Stimulated activated CD8-positive, alpha-beta memory T cell treated with anti-CD3 and anti-CD28 coated beads, Interleukin-4, amount 100 ng/mL, for 4 hours (primary cell): ENCODE measurements at places on chromosomes 3 and 15.

DNA sequence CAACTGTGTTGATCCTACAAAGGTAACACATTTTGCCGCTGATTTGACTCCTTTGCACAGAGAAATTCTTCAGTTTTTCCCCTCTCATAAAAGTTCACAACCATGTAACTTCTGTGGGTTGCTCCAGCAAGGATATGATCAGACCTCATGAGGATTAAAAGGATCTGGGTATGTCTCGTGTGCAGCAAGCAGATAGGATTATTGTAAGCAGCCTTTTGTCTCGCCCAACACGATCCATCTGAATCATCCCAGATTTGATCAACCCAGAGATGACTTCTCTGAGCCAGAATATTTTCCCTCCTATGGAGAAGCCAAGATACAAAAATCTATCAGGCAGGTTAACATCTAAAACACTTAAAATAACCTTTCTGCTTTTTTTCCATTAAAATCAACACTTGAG, 12.8 kb upstream of the BNIP2 start:
- no peak for DNase-seq

DNA sequence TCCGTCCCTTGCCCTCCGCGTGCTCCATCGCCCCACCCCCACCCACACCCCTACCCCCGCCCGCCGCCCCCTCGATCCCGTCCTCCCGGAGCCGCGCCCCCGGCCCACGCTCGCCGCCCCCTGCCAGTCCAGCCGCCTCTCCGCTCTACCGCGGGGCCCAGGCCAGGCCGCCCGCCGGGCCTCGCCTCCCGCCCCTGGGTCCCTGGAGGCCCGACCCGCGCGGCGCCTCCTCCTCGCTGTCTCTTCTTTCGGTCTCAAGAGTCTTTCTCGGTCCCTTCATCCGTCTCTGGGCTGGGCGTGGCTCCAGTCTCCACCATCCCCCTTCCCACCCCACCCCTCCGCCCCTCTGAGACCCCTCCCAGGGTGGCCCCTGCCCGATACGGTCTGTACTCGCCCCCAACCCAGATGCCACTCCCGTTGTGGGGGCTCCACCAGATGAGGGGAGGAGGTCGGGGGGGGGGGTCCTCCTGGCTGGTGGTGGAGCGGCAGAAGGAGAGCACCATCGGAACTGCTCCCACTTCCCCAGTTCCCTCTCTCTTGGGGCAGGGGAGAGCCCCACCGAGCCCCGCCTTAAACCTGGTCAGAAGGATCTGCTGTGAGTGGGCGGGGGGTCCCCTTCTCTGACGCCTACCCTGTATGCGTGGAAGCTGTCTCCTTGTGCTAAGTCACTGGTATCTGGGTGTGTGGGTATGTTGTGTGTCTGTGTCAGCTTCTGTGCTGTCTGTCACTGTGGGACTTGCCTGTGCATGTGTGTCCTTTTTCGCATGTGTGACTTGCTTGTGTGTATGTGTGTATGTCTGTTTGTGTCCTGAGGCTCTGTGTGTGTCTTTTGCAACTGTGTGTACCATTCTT, 1.0 kb downstream of the PRKCD start:
- peak; percentile 30 for DNase-seq

- DNase-seq = no peak
Measured at GRCh38 chr3:117756563-117756962, 1047.0 kb downstream of the TUSC7 start.

DNA sequence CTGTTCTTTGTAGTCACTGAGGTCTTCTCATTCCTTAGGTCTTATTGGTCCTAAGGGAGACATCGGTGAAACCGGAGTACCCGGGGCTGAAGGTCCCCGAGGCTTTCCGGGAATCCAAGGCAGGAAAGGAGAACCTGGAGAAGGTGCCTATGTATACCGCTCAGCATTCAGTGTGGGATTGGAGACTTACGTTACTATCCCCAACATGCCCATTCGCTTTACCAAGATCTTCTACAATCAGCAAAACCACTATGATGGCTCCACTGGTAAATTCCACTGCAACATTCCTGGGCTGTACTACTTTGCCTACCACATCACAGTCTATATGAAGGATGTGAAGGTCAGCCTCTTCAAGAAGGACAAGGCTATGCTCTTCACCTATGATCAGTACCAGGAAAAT, 11.6 kb downstream of the ADIPOQ start:
- DNase-seq = no peak

DNA sequence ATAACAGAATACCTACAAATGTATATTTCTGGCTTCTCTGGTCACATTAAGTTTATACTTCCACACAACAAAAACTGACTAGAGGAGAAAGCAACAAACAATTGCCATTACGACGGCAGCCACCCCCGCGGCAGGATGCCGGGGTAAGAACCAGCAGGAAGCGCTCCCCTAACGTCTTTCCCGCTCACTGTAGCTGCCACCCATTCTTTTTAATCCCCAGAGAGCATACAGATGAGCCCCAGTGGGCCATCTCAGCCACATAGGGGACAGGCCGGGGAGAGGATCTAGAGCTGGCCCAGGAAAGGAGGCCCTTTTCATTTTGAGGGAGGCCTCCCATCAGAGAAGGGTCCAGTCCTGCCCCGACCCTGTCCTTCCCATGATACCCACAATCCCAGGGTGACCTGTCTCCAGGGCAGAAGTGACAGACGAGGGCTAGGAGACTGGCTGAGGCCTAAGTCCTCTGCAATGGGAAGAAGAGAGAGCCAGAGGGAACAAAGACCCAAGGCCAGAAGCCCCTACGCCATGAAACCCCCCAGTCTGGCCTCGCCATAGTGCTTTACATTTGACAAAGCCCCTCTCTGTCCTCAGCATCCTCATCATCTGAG, 3.6 kb upstream of the CALML4 start:
- DNase-seq = no peak

DNA sequence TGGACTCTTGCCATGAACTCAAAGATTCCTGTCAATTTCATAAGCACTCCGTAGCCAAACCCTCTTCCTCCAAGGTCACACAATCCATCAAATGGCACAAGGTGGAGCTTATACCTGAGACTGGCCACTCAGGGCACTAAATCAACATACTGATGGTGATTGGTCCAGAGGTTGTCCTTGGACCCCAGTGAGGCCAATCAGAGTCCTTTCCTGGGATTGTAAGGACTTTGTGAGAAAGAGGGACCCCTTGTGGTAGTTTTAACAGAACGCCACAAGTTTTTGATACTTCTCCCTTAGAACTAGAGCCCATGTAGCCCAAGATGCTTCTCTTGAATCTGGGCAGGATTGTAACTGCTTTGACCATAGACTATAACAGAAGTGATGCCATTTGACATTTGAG, 44.4 kb upstream of the LARS2 start:
- DNase-seq = no peak

DNA sequence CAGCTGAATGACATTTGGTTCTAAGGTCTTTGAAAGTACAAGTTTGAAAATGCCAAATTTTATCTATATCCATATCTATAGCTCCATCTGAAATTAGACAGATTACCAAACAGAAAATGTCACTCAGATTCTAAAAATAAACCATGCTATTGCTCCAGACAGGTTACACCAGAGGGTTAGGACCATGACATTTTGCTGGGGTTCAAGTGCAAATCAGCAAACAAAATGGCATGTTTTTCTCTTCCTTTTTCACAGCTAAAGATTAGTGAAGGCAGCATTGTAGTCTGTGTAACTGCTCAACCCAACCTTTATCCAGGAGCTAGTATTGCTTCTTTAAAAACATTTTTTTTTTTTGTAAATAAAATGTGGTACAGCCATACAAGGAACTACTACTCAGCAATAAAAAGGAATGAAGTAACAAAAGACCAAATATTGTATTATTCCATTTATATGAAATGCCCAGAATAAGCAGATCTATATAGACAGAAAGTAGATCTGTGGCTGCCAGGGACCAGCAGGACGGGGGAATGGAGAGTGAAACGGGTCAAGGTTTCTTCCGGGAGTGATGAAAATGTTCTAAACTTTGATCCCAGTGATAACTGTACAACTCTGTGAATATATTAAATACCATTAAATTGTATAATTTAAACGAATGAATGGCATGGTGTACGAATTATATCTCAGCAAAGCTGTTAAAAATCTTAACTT, 18.2 kb downstream of the VGLL4 start:
- DNase-seq = no peak

DNA sequence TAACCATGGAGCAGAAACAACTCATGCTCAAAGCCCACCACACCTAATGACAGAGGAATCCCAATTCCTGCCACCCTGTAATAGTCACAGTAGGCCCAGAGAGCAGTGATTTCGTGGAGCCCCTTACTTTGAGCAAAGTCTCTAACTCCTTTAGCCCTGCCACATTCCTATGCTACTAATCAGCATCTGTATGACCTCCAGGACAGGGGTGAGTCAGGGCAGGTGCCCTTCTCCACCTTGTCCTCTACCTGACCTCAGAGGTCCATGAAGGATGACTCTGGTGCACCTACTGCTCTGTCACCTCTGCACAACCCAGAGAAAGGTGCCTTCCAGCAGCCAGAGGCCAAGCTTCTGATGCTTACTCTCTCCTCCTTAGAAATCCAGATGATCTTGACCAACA, 6.1 kb upstream of the SCG3 start:
- DNase-seq = no peak

DNA sequence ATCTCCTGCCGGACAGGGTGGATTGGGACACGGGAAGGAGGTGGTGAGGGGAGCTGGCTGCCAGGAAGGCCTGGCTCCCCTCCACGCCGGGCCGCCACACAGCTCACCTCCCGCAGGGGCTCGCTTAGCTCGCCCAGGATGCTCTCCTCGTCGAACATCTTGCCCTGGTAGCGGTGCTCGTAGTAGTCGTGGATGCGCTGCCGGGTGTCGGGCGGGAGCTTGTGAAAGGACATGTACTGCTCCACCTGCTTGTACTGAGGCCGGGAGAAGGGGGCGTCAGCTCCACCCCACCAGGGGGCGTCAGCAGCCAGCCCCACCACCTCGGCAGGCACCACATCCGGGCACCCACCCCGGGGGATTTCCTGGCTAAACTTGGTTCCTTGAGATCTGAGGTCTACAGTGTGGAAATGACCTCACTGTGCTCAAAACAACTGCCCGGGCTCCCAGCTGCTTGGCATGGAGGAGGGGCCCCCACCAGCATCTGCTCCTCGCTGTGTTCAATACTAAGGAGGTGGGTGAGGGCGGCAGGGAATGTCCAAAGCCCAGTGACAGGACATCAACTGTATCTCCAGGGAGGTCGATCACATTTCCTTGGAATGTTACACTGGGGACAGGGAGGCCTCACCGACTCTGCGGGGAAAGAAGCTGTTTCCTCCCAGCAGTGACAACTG, 43.4 kb downstream of the HCN4 start:
- DNase-seq = no peak

- DNase-seq = no peak
Measured at GRCh38 chr15:80790236-80790635, 11.1 kb downstream of the CEMIP start.

DNA sequence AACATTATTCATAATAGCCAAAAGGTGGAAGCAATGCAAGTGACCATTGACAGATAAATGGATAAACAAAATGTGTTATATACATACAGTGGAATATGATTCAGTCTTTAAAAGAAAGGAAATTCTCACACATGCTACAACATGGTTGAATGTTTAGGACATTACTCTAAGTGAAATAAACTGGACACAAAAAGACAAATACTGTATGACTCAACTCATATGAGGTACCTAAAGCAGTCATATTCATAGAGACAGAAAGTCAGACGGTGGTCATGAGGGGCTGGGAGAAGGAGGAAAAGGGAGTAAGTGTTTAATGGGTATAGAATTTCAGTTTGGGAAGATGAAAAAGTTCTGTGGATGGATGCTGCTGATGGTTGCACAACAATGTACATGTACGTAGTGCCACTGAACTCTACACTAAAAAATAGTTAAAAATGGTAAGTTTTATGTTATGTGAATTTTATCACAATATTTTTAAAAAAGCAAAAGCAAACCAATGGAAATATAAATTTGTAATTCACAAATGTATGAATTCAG, 5.3 kb downstream of the TXNRD3 start:
- no peak for DNase-seq

DNA sequence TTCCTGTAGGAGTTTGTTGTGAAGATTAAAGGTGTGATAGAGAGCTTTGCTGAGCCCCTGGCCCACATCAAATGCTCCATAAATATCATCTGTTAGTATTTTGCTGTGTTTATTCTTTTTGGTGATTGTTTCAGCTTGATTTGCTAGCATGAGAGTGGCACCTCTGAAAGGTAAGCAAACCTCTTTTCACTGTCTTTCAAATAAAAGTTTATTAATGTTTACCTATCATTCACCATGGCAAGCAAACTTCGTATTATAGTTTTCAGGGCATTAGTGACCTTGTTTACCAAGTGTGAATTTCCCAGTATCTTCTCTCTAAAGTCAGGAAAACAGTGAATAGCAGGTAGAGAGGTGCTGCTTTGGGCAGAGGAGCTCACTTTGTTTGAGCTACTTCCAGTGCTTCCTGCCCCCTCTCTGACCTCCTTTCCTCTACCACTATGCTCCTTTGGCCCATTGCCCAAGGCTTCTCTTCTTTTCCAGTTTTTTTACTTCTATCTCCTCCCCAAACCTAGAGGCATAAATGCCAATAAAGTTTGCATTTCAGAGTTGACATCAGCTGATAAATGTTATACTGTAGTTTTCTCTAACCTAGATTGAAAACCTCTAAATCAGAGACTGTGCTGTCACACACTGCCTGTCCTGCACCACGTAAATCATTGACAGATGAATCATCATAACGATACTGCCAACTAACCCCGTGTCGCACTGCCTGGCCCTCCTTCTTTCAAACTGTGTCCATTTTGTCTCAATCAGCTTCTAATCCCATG, 569.0 kb downstream of the TUSC7 start:
- no peak for DNase-seq

DNA sequence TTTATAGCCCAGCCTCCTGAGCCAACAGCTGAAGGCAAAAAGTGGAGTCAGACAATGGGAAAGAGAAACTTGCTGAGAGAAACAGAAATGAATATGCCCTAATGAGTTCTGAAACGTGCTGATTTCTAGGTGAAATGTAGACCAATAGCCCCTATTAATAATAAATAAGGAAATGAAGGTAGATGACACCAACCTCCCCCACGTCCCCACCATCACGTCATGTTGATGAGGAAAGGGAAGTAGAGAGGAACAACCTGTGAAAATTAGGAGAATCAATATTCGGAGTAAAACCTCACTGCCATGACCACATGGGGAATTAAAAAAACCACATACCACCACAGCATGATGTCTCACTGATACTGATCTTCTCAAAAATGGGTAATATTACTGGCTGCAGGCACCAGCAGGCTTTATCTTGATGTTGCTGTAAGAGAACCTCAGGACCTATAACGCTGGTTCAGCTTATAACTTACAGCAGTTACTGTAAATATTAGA, 64.0 kb downstream of the KAT2B start:
- no peak for DNase-seq

DNA sequence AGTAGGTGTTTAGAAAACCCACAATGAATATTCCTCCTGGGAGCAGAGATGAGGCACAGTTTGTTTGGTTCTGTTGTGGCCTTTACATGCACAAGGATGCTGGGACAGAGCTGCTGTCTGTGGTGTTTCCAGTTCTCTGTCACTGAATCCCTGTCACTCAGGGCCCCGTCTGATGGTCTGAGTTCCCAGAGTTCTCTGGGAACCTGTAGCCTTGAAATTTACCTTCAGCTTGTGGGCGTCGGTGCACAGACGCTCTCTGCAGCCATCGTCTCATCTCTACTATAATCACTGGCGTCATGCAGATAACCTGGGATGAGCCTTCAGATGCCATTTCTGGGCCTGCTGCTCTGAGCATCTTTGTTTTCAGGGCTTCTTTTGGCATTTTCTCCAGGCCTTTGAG, 81.9 kb downstream of the LRRK1 start:
- no peak for DNase-seq

GRCh38 chr3:16374047-16374934, 109.3 kb downstream of the OXNAD1 start:
- no peak for DNase-seq
